ENCODE measurements at places on chromosomes 3 and 15. TPM values are rescaled to one million over a fixed set of nuclear protein-coding genes. Genes with fewer than 3 reads are reported as not detected.

DNA sequence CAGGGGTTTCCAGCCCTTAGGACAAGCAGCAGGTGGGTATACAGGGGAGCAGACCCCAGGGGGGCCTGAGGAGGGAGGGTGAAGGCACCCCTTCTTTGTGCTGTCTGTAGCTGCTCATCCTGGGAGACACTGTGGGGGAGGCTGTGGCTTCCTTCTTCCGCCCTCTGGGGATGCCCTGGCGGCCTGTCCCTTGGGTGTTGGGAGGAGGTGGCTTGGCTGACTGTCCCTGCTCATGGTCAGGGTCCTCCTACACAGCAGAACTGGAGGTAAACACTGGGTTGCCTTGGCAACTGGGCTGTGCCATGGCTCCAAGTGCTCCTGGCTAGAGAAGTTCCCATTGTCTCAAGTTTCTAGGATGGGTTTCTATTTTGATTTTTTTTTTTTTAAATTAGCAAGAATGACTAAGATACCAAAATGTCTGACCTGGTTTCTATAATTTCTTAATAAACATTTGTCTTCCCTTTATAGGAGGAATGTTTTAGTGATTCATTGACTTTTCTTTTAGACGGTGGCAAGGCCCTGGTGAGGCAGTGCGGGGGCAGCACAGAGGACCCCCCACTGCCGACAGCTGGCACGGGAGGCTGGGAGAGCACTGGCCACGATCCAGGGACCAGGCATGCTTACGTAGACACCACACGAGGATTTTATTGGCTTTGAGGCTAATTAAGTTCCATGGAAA, 12.4 kb downstream of the KLF13 start:
- no peak for DNase-seq
- H3K4me3 ChIP-seq: no peak overlapping the region
- H3K27me3 ChIP-seq: no peaks in the 10 kb centered on the region
- H3K27ac ChIP-seq: no peak overlapping the region

- no peaks in the 10 kb centered on the region for H3K4me1 ChIP-seq
- DNase-seq: no peak
- no peak overlapping the region for H3K4me3 ChIP-seq
- H3K27ac ChIP-seq: no peak overlapping the region
- no peaks in the 10 kb centered on the region for H3K36me3 ChIP-seq
- H3K27me3 ChIP-seq: no peaks in the 10 kb centered on the region
Observed at GRCh38 chr3:70926835-70927234, 614.4 kb upstream of the MDFIC2 start.

DNA sequence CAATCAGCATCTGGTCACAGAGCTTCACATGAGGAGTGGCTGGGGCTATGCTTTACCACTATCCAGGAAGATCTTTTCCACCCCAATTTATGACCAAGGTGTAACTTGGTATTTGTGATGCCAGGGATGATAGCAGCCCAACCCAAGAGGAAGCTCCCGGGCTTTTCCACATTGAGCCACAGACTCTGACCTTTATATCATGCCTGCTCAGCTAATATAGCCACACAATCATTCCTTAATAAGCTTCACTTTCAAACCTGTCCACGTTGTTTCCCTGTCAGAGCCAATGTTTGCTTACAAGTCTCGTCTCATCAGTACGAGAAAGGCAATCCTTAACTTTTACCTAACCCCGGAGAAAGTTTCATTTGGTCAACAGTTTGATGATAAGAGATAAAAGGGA, 330.9 kb downstream of the SHQ1 start:
- DNase-seq: no peak
- peaks cover 5% of the 10 kb centered on the region for H3K4me1 ChIP-seq

GRCh38 chr3:85667744-85668143, 709.0 kb downstream of the CADM2 start:
- DNase-seq: no peak
- H3K4me3 ChIP-seq: no peak overlapping the region
- H3K36me3 ChIP-seq: no peaks in the 10 kb centered on the region
- no peak overlapping the region for H3K27ac ChIP-seq
- no peaks in the 10 kb centered on the region for H3K27me3 ChIP-seq
- H3K4me1 ChIP-seq: peaks cover 8% of the 10 kb centered on the region

DNA sequence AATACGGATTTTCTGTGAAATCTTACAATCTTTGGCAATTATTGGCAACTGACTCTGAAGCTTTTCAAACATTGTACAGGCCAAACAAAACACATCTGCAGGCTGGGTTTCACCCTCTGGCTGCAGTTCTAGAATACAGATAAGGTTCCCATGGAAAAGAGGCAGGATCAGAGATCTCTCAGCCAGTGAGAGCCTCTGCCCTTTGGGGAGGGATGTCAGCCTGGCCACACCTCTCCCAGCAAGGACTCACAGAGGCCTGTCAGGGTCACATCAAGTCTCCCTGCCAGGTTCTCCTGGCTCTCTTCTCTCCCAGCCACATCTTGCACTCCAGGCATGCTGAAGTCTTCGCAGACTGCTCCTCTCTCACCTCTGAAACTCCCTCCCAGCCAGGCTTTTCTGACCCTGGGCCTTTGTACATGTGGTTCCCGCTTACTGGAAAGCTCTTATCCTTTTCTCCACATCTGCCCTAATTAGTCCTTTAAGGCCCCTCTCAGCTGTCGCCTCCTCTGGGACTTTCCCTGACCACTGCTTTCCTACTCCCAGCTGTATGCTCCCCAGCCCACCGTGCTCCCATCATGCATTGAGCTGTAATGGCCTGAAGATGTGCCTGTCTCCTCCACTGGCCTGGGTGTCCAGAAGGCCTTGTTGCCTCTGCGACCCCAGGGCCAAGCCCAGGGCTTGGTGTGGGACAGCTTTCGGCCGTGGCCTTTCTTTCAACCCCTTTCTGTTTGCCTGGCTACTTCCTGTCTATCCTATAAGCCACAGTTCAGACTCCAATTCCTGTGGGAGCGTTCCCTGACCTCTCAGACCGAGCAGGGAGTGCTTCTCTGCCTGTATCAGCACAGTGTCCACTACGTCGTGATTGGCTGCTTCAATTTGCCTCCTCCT, 4.3 kb downstream of the RBP1 start:
- DNase-seq: peak; percentile 36
- peaks cover 40% of the 10 kb centered on the region for H3K4me1 ChIP-seq
- no peak overlapping the region for H3K27ac ChIP-seq
- no peak overlapping the region for H3K4me3 ChIP-seq
- H3K36me3 ChIP-seq: no peaks in the 10 kb centered on the region
- H3K27me3 ChIP-seq: peaks cover 35% of the 10 kb centered on the region

DNA sequence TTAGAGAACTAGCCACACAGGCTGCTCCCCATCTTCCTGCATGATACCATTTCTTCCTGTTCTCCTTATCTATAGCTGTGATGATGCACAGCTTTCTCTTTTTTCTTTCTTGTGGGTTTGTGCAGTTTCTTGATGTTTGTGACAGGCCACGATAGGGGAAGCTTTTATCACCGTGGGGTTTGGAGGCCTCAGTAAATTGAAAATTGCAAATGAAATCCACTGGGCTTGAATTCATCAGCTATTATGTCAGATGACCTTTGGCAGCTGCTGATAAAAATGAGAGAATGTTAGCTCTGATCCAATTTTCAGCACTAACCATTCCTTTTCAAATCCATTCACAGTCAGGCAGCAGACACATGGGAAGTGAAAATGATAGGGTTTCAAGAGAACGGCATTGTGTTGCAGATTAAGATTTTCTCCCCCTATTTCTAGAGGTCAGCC, 176.9 kb upstream of the SOX2 start:
- no peak overlapping the region for H3K27ac ChIP-seq
- H3K27me3 ChIP-seq: no peaks in the 10 kb centered on the region
- no peak for DNase-seq
- peaks cover 32% of the 10 kb centered on the region for H3K4me1 ChIP-seq
- no peak overlapping the region for H3K4me3 ChIP-seq

DNA sequence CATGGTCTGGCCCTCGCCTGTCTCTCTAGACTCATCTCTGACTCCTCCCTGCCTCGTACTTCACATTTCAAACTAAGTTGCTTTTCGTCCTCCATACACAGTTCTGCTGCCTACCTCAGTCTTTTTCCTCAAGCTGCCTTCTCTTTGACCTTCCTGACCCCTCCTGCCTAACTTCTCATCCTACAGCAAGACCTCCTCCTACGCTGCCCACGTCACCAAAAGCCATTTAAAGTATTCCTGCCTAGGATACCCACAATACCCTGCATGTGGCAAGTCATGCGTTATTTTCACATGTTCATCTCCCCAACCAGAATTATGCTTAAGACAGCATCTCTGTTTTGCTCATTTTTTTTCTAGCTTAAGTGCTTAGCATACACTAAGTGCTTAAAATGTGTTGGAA, 56.7 kb downstream of the LHFPL4 start:
- no peak for DNase-seq
- no peaks in the 10 kb centered on the region for H3K4me1 ChIP-seq
- H3K27ac ChIP-seq: no peak overlapping the region
- H3K36me3 ChIP-seq: no peaks in the 10 kb centered on the region
- no peak overlapping the region for H3K4me3 ChIP-seq

DNA sequence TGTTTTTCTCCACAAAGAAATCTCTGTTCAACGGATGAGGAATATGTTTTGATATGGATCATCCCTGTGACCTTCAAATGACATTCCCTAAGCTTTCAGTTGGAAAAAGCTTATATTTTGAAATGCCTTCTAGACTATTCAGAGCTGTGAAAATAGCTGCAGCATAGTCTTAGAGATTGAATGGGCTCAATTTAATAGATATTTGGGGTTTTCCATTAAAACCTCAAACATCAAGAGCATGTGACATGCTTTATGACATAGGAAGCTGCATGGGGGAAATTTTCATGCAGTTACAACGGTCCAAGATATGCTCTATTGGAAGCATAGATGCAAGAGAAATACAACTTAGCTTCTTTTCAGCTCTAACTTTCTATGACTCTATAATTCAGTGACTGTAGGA, 102.8 kb downstream of the LSAMP start:
- no peak overlapping the region for H3K27ac ChIP-seq
- H3K4me3 ChIP-seq: no peak overlapping the region
- H3K4me1 ChIP-seq: peaks cover 25% of the 10 kb centered on the region
- no peak for DNase-seq
- H3K36me3 ChIP-seq: no peaks in the 10 kb centered on the region
- no peaks in the 10 kb centered on the region for H3K27me3 ChIP-seq

- H3K36me3 ChIP-seq: no peaks in the 10 kb centered on the region
- DNase-seq: no peak
- no peak overlapping the region for H3K27ac ChIP-seq
- no peaks in the 10 kb centered on the region for H3K4me1 ChIP-seq
- no peak overlapping the region for H3K4me3 ChIP-seq
- no peaks in the 10 kb centered on the region for H3K27me3 ChIP-seq
Observed at GRCh38 chr3:111763001-111763471, 96.0 kb upstream of the PHLDB2 start.

DNA sequence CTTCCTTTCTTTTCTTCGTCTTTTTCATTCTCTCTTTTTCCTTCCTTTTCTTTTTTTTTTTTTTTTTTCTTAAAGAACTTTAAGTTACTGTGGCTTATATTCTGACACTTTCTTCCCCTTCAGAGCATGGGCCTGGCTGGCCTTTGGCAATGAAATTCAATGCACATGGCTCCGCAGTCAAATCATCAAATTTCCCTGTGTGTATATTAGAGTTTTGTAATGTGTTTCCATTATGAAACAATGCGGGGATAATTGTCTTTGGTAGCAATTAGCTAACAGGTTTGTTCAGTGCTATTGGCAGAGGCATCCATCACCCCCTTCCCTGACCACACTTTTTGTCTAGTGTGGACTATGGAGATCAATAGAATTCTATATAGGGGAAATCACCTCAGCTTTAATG, 80.5 kb downstream of the CDIN1 start:
- no peaks in the 10 kb centered on the region for H3K4me1 ChIP-seq
- H3K27me3 ChIP-seq: no peaks in the 10 kb centered on the region
- no peaks in the 10 kb centered on the region for H3K36me3 ChIP-seq

DNA sequence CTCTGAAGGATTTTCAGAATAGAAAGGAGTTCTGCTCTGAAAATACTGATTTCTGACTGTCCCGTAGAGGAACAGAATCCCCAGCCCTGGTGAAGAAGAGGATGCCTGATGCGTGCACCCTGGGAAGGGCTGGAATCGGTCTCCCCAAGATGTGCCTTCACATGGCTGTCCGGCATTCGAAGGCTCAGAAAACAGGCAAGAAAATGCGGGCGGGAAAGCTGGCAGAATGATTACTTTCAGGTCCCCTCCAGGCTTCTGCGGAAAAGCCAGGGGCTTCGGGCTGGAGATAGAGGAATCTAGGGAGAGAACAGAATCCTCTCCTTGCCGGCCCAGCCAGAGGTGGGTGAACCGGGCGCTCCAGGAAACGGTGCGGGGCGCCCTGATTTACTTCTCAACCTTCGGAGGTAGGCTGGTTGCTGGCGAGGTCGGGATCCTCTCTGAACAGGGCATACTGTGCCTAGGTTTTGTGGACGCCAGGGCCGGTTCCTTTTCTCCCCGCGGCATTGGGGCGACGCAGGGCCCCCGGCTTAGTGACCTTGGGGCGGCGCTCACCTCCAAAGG, 2.5 kb downstream of the FOXL2NB start:
- peak overlapping the region; percentile 51 for H3K4me3 ChIP-seq
- H3K4me1 ChIP-seq: peaks cover 33% of the 10 kb centered on the region
- no peaks in the 10 kb centered on the region for H3K36me3 ChIP-seq
- peaks cover 100% of the 10 kb centered on the region for H3K27me3 ChIP-seq
- peak; percentile 32 for DNase-seq

DNA sequence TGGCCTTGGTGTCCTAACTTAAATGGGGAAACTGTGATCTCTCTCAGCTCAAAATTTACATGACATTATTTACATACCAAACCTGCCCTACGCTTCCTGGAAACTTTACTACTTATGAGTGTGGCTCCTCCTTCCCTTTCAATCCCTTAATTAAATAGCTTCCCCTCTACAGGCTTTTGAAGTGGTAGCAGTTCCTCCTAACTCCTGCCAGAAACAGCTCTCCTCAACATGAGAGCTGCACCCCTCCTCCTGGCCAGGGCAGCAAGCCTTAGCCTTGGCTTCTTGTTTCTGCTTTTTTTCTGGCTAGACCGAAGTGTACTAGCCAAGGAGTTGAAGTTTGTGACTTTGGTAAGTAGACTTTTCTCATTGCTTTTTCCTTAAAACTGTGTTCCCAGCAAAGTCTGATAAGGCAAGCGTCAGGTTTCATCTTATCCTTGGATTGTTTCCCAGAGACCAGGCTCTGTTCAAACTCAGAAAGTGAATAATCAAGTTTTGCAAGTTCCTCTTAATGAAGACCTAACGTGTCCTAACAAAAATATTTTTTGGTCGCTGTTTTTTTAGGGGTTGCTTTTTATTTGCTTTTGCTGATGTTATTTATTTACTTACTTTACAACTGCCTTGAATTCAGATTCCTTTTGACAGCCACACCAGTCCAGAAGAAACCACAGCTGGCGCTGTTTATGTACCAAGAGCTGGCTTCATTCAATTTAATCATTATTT, at the start of gene ACP3:
Gene ACP3, plus strand, starts transcription at position 179 of the 720 bp plus-strand sequence. Its CDS starts 50 bp downstream, at position 229.
- DNase-seq: peak; percentile 31
- no peak within 1 kb of the TSS for H3K27ac ChIP-seq
- no peaks in the 10 kb centered on the region for H3K36me3 ChIP-seq

- no peak overlapping the region for H3K27ac ChIP-seq
- no peak for DNase-seq
- H3K27me3 ChIP-seq: no peaks in the 10 kb centered on the region
- H3K36me3 ChIP-seq: no peaks in the 10 kb centered on the region
- peaks cover 17% of the 10 kb centered on the region for H3K4me1 ChIP-seq
- H3K4me3 ChIP-seq: no peak overlapping the region
Observed at GRCh38 chr3:33940149-33940548, 141.7 kb downstream of the PDCD6IP start.

GRCh38 chr15:48566668-48567067, 78.8 kb downstream of the FBN1 start:
- DNase-seq: no peak
- H3K27me3 ChIP-seq: no peaks in the 10 kb centered on the region
- peaks cover 6% of the 10 kb centered on the region for H3K4me1 ChIP-seq
- H3K36me3 ChIP-seq: no peaks in the 10 kb centered on the region

Gene FOXB1
- 9.6 TPM for total RNA-seq

Gene CCK
- total RNA-seq: 1.1 TPM

Gene POPDC2
- 1.5 TPM for total RNA-seq

Gene FANCD2OS
- not detected for total RNA-seq

Gene ISLR2
- not detected for total RNA-seq

Gene CLDN18
- total RNA-seq: not detected

Measured in neural progenitor cell (in vitro differentiated cells).